ENCODE measurements at places on chromosomes 1 and 21.

DNA sequence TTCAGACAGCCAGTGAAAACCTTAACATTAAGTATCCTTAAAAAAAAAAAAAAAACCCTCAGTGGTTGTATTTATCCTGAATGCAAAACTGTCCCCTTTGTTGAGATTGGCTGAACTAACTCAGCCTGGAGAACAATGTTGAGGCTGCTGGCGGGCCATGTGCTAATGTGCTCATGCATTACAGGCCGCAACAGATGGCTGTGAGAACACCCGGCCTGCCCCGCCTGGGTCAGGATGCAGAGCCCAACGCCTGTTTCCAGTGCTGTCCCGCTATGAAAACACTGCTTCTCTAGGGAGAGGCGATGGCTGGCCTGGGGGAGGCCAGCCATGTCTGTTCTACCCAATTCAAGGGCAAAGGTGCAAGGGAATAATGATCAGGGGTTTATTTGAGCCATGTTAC, 13.8 kb downstream of the OLIG2 start:
- DNase-seq: no peak

- no peak for DNase-seq
Measured at GRCh38 chr21:35563885-35564451, 496.4 kb downstream of the SETD4 start.

DNA sequence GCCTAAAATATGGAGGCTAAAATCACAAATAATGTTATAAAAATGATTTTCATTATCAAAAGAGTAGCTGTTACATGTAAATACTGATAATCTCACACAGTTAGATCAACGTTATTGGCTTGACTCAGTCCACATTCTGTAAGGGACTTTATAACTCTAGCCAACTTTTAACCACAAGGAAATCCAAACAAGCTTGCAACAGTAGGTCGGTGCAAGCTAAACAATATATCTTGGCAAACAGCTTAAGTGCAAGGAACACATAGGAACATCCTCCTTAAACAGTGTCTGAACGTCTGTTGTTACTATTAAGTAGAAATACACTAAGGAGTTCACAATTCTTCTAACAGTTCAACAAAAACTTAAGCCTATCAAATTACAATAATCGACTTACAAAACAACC, 126.7 kb downstream of the EIF4G3 start:
- DNase-seq: no peak

DNA sequence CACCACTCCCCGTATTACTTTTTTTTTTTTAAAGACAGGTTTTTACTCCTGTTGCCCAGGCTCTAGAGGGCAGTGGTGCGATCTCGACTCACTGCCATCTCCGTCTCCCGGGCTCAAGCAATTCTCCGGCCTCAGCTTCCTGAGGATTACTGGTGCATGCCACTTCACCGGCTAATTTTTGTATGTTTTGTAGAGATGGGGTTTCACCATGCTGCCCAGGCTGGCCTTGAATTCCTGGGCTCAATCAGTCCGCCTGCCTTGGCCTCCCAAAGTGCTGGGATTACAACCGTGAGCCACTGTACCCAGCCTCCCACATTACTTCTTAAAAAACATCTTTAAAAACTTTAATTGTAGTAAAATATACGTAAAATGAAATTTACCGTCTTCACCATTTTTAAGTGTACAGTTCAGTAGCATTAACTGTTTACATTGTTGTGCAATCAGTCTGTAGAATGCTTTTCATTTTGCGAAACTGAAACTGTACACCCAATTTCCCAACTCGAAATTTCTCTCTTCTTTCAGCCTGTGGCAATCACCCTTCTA, 77.0 kb downstream of the ZMYM4 start:
- DNase-seq: no peak

DNA sequence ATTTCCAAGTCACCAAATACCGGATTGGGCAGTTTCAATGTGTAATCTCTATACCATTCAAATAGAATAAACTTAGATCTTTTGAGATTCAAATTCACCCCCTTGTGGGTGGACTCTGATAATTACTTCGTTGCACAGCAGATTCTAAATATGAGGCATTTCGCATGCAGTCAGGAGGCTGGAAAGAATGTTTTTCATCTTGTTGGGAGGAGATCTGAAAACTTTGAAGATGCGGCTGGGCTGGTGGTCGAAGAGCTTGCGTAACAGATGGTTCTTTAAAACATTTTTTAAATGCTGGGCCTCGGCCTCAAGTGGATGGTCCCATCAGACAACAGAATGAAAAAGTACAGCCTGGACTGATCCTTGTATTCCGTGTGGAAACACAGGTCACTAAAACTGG, 10.4 kb downstream of the NR5A2 start:
- no peak for DNase-seq

DNA sequence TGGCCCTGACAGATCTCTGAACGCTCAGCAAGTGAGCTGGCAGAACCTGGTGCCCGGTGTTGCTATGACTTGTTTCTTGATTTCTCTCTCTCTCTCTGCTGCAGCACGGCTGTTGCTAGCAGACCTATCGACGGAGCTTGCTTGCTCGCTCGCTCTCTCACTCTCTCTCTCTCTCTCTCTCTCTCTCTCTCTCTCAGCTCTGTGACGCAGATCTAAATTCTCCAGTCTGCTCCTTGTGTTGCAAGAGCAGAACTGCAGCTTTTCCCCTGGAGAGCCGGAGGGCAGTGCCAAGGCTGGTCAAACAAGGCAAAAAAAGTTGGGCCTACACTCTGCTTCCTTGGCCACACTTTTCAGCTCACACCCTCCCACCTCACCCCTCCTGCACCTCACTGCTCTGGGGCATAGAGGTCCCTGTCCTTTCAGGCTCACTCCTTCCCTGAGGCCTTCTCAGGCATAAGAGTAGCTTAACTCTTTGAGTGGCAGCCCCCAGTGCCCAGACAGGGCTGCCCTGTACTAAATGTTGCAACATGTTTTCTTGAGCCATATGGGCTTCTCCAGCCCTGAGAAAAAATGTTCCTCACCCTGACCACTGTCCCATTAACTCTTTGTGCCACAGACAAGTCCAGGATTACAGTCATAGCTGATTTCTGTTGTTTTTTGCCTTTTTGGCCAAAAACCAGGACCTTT, 72.2 kb downstream of the CD46 start:
- peak; percentile 71 for DNase-seq

DNA sequence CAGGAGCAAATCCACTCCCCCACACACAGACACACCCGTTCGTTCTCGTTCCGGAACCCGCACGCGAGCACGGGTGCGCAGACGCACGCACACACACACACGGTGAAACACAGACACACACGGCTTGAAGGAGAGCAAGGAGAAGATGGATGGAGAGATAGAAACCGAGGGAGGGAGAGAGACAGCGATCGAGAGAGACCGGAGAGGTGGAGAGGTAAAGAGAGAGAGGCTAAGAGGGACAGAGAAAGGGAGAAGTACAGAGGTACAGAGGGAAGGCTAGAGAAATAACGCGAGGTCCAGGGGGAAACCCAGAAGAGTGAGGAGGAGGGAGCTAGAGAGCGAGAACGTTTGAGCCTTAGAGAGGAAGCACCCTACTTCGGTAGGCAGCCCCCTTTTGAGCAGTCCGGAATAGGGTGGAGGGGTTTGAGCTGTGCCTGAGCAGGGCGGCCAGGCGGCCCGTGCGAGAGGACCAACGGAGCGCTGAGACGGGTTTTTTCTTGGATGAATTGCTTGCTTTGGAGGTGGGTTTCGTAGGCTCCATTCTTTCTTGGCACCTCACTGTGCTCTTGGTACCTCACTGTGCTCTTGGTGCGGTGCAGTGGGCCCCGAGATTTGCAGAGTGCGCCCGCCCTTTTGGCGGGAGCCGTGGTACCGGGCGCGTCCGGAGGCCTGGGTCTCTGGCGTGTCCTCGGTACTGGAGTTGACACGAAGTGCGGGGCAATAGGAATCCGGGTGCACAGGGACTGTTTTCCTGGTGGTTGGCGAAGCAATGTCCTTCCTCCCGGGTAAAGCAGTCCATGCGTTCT, 88.4 kb upstream of the RHOU start:
- DNase-seq: peak; percentile 63
